ENCODE measurements at places on chromosomes 2 and 18. TPM values are rescaled to one million over a fixed set of nuclear protein-coding genes. Genes with fewer than 3 reads are reported as not detected.

LCT gene
- under 0.01 TPM for total RNA-seq

ADCYAP1 gene
- not detected for total RNA-seq

LONRF2 gene
- under 0.01 TPM for total RNA-seq

TCF7L1 gene
- total RNA-seq, result 2.5 TPM

MYO5B gene
- not detected for total RNA-seq

KCNK3 gene
- under 0.01 TPM for total RNA-seq

IL18RAP gene
- total RNA-seq, result not detected

FHOD3 gene
- total RNA-seq, result 22.3 TPM

ARHGAP25 gene
- total RNA-seq, result 0.66 TPM

ALK gene
- under 0.01 TPM for total RNA-seq

IL36A gene
- total RNA-seq, result not detected

Measured in smooth muscle cell of trachea (primary cell).